ENCODE measurements at places on chromosomes 16 and 17. TPM values are rescaled to one million over a fixed set of nuclear protein-coding genes. Genes with fewer than 3 reads are reported as not detected.

The TBC1D26 gene
- total RNA-seq: not detected

The BRIP1 gene
- total RNA-seq: 5.8 TPM

The IRF8 gene
- 0.29 TPM for total RNA-seq

The RCVRN gene
- total RNA-seq: not detected

The CD300H gene
- not detected for total RNA-seq

The NUPR1 gene
- 15.5 TPM for total RNA-seq

The CCL7 gene
- 0.45 TPM for total RNA-seq

All from A549 treated with DMSO at 1 μM for 4 hours (cell line).